ENCODE measurements at places on chromosomes 2 and 18. TPM values are rescaled to one million over a fixed set of nuclear protein-coding genes. Genes with fewer than 3 reads are reported as not detected.

The PROKR1 gene
- not detected for total RNA-seq

The GPR155 gene
- total RNA-seq, result 15.9 TPM

DNA sequence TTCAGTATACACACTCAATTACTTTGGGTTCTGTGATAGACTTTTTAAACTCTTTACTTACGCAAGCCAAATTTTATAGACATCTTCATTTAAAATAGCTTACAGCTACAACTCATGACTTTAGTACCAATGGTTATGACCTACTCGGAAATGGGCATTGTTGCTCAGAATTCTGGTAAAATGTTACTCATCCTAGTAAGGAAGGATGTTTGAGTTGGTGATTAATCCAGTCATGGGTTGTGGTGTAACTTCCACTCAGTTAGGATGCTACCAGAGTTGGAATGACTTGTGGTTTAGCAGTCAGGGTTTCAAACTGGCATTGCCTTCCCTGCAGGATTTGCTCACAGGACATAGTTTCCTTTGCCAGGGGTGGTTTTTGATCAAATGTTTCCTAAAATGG, 7.4 kb upstream of the NPC1 start:
- no peak for DNase-seq

The CCDC150 gene
- total RNA-seq, result 3.3 TPM

DNA sequence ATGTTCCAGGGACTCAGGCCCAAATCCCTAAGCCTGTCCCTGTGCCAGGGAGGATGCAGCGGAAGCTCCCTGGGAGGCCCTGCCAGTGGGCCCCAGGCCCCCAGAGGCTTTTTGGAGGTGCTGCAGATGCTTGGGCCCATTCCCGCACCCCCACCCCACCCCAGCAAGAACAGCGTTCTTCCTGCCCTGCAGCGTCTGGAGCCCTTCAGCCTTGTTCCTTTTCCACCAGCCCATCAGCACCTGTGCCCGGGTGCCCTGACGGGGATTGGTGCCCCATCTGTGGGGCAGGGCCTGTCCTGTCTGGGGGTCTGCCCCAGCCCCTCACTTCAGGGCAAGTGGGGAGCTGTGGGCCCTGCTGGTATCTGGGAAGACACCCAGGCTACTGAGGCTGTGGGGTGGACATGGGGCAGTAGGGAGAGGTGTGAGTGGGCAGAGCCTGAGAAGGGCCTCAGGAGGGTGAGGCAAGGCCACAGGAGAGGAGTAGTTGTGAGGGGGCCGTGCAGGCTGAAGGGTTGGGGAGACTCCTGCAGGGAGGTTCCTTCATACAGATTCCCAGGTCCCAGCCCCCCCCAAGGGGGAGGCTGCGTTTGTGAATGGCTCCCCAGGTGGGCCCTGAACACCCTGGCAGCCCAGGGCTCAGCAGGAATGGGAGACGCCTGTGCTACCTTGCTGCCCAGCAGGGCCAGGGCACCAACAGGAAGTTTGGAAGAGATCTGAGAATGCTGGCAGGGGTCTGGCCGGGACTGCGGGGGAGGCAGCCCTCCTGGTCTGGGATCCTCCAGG, 2.4 kb downstream of the RNPEPL1 start:
- peak; percentile 36 for DNase-seq

DNA sequence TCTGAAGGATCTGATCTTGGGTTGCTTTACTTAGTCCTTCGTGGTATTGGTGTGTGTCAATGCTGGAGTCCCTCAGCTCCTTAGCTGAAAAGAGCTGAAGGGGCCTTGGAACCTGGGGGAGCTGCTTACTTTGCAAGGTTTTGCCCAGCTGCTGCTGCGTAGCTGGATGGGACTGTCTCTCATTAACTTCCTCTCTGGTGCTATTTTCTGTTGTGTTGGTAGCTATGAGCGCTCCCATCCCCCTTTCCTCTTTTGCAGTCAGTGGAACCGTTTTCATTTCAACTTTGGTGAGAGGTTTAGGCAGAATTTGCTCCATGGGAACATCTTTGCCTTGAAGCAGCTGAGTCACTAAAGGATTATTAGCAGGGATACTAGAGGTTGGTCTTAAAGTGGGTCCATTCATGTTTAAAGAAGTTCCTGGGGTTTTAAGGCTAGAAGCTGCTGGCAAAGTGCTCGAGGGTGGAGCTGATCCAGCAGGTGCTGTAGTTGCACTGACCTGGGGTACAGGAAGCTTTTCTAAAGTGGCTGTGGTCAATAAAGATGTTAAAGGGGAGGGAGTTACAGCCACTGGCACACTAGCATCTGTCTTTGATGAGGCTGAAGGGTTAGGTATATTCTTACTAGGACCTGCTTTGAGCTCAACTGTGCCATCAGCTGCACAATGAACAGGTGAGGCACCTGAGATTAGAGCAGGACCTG, 69.9 kb upstream of the DTNB start:
- DNase-seq, result no peak

DNA sequence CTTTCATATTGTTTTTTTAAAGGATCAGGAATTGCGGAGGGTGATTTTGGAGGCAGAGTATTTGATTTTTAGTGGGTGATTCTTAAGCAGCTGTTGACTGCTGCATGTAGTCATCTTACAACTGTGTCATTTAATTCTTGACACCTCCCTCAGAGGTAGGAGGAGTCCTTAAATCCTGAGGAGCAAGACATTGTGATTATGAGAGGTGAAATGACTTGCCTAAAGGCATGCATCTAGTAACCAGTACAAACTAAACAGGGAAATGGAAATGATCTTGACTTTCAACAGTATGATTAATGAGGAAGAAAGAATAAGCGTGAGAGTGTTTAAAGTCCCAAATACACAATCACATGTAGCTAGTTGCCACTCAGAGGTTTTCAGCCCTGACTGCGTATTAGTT, 440.7 kb downstream of the THSD7B start:
- DNase-seq, result no peak

DNA sequence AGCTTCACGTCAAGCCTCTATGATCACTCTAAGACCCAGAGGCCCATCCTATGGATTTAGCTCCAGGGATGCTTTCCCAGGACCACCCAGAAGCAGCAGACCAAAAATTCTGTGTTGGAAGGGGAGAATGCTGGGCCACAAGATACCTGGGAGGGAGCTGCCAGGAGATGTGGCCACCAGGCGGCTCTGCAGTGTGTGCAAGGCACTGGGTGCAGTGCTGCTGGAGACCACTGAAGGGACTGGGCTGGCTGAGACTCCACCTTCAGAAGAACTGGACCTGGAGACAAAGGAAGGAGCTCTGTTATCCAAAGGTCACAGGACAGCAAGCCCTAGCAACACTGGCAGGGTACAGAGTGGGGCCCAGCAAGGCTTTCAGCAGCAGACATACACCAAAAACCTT, 34.0 kb downstream of the KANSL3 start:
- no peak for DNase-seq

The PLB1 gene
- 16.3 TPM for total RNA-seq

DNA sequence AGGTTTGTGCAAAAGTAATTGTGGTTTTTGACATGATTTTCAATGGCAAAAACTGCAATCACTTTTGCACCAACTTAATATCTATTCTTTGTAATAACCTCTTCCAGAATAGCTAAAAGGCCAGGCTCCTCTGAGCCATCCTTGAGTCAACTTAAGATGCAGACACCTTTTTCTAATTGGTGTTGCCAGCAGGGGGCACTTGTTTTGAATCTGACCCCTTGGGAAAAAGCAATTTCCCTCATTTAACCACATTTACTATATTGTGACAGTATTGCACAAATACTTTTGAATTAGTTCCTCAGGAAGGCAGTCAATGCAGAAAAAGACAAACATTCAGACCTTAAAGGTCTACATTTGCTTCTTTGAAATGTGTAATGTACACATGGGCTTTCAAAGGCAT, 78.6 kb upstream of the GALNT5 start:
- no peak for DNase-seq

GRCh38 chr2:221397187-221397586, 174.9 kb downstream of the EPHA4 start:
- DNase-seq, result no peak

GRCh38 chr2:166127217-166128155, at the start of gene SCN1A:
SCN1A (minus strand) TSS chr2:166128020; CDS start chr2:166073621, 54,399 bp downstream.
- no peak for DNase-seq

DNA sequence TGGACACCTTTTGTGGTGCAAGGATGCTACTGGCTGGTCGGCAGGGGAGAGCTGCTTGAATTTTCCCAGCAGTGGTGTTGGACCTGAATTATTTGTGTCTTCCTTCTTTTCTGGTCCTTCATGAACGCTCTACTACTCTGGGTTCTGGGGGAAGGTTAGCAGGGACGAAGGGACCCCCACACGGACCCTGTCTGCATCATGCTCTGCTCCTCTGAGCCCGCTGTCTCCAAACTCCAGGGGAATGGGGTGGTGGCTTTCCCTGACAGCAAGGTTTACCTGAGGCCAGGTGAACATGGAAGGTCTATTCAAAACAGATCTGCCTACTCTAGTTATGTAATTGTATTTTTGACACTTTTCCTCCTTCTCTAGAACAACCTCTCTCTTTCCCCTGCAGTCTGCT, 168.5 kb upstream of the PXDN start:
- no peak for DNase-seq

DNA sequence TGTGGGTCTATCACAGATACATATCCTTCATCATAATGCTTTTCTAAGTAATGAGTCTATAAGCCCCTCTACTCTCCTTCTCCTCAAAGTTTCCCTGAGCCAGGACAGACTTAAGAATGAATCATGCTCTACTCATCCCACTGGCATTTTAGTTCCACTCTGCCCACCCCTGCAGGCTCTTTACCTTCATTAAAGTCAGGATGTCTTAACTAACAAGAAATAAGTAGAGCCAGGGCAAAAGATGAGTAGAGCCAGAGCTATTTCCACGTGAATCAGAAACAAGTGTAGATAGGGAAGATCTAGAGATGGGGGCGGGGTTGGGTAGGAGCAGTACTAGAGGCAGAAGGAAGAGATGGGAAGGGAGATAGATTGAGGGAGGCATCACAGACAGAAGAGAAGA, 790.5 kb downstream of the RNF144A start:
- no peak for DNase-seq

- no peak for DNase-seq
Measured at GRCh38 chr2:195382186-195382585, 274.8 kb upstream of the SLC39A10 start.

GRCh38 chr2:217445723-217446122, 557.1 kb downstream of the TNS1 start:
- DNase-seq, result peak; percentile 48

DNA sequence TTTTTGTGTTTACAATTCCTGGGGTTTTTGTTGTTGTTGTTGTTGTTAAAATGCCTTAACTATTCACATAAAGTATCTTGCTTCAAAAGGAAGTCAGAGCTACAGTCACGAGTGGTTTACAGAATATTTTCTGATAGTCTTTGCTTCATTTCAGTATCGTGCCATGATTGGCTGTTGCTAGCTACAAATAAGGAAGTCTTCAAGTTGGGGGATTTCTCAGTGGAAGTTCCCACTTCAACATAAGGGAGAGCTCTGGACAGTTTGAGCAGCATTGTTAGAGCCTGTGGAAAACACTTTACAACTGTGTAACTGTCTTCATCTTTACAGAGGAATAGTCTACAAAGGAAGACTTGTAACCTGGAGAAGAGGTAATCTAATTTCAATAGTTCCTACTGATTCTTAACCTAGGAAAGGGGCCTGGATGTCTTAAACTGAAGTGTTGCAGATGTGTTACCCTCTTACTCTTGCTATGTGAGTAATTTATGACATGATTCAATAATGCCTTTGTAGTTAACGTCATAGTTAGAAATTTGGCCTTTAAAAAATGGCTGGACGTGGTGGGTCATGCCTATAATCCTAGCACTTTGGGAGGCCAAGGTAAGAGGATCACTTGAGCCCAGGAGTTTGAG, 23.4 kb upstream of the TANK start:
- DNase-seq, result no peak

DNA sequence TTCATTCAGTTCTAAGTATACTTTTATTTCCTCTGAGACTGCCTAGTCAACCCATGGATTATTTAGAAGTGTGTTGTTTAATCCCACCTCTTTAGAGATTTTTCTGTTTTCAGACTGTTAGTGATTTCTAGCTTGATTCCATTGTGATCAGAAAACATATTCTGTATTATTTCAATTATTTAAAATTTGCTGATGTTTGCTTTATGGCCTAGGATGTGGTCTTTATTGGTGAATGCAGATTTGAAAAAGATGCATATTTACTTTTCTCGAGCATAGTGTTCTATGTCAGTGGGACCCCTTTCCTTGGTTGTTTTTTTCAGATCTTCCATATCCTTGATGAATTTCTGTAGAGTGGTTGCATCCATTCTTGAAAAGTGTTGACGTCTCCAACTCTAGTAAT, 487.2 kb upstream of the HS6ST1 start:
- DNase-seq, result no peak

The TEKT4 gene
- total RNA-seq, result not detected

GRCh38 chr2:154497019-154497418, 201.5 kb upstream of the KCNJ3 start:
- no peak for DNase-seq

- no peak for DNase-seq
Measured at GRCh38 chr18:55790296-55790695, 202.3 kb upstream of the TCF4 start.

The UGT1A6 gene
- not detected for total RNA-seq

The ZAP70 gene
- total RNA-seq, result 7.5 TPM

DNA sequence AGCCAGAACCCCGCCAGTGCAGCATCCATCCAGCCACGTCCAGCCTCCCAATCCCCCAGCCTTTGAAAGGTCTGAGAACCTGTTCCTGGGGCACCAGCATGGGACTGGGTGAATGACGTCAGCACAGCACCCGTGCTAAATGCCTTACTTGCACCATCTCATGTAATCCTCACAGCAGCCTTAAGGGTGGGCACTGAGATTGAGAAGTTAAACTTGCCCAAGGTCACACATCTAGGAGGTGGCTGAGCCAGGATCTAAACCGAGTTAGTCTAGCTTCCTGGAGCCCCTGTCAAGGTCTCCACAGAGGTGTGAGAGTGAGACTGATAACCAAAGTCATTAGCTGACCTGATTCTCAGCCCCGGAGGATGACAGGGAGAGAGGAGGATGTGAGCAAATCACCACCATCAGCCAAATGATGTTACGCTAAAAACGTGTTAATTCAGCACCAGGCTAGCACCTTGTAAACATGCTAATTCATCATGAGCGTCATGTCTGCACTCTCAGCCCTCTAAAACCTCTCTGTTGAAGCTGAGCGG, 4.6 kb downstream of the CD8A start:
- DNase-seq, result no peak

DNA sequence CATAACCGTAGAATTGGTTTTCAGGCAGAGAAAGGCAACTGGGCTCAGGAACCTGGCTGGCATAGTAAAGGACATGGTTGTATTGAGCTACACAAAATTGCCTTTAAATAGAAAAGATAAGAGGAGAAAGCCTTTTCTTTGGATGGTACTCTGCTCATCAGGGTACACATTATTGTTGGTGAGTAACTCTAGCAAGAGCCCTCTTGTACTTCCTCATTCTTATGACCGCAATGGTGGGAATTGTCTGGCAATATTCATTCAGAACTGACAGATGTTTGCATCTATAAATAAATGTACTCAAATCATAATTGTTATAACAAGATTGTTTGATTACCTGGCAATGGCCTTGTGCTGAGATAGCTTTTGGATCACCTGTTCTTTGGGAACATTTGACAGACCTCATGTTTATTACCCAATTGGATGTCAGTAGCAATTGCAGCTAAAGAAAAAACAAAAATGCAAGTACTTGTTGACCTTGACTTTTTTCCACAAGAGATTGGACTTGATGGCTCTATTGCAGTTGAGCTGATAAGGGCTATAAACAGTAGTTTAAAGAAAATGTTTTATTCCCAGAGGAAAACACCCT, 43.9 kb downstream of the MEIS1 start:
- DNase-seq, result no peak

The RGPD3 gene
- 0.18 TPM for total RNA-seq

The VSNL1 gene
- not detected for total RNA-seq

All from aorta (tissue), 5 donors.